ENCODE measurements at places on chromosomes 4 and X.

DNA sequence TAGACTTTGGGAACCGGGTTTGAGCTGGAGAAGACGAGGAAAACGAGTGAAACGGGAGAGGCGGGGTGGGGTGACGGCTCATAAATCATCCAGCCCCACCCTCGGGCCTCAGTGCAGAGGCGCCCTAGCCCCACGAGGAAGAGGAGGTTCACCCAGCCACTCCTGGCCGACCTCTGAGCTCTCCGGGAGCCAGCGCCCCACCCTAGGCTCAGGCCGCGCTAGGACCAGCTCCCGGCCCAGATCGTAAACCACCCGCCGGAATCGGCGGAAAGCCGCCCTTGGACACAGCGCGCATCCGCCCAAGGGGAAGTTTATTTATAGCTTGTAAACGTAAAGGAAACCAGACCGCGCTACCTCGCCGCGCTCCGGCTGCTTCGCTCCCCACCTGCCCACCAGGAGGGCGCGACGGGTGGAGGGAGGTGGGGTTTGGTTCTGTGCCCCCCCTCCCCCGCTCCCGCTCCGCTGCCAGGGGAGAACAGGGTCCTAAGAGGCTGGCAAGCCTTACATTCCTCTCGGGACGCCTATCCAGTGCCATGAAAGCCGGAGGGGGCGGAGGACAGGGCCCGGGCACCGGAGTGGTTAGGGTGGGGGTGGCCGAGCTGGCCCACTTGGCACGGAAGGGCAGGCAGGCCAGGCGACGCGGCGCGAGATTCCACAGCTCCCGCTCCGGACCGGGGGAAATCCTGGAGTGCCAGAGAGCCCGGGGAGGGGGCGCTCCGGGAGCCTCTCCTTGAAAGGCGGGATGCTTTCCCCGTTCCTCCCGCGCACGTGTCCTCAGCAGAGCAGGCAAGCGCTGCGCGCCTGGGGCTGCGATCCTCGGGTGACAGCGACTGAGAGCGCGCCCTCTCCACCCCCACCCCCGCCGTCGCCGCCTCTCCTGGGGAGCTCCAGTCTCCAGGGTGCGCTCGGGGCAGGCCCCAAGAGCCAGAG is 84.2 kb downstream of the BCOR start:
- DNase-seq = no peak

DNA sequence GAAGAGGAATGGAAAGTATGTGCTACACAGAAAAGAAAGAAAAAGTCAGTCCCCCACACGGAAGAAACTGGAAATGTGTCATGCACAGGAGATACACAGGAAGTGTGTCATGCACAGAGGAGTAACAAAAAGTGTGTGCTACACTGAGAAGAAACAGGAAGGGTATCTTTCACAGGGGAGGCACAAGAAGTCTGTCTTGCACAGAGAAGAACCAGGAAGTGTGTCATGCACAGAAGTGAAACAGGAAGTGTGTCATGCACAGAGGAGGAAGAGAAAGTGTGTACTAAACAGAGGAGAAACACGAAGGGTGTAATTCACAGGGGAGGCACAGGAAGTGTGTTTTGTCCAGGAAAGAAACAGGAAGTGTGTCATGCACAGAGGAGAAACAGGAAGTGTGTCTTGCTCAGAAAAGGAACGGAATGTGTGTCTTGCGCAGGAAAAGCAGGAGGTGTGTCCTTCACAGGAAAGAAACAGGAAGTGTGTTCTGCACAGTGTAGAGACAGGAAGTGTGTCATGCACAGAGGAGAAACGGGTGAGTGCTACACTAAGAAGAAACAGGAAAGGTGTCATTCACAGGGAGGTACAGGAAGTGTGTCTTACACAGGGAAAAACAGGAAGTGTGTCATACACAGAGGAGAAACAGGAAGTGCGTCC is 527.2 kb upstream of the PRKX start:
- no peak for DNase-seq

DNA sequence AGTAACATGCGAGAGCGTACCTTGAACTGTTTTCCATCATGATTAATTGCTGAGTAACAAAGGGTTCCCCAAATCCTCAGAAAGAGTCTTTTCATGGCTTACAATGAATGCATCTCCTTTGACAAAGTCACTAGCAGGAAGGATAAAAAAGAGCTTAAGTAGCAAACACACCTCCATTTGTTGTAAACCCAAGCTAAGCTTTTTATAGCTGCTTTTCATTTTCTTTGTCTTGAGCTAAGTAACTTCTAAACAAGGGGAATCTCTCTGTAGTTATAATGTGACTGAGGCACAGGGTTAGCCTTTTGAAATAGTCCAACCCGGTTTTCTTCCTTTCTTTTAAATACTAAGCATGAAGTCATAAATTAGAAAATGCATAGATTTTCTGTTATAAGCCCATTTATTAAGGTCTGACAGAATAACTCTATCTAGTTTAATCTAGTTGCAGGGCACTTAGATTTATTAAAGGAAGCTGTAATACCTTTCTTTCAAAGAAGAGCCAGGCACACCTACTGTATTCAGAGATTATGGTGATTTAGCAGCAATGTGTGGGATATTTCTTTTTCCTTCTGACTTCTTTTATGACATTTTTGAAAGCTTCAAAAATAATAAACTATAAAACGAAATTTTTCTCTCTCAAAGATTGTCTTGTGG is 226.9 kb upstream of the SMIM31 start:
- no peak for DNase-seq

- no peak for DNase-seq
These were observed 4.3 kb upstream of the FAM9B start for GRCh38 chrX:9038244-9038643.

- DNase-seq = no peak
These were observed 72.5 kb downstream of the GNL3L start for GRCh38 chrX:54602563-54602962.

- DNase-seq = no peak
These were observed 15.5 kb upstream of the CYLC1 start for GRCh38 chrX:83845397-83845796.

DNA sequence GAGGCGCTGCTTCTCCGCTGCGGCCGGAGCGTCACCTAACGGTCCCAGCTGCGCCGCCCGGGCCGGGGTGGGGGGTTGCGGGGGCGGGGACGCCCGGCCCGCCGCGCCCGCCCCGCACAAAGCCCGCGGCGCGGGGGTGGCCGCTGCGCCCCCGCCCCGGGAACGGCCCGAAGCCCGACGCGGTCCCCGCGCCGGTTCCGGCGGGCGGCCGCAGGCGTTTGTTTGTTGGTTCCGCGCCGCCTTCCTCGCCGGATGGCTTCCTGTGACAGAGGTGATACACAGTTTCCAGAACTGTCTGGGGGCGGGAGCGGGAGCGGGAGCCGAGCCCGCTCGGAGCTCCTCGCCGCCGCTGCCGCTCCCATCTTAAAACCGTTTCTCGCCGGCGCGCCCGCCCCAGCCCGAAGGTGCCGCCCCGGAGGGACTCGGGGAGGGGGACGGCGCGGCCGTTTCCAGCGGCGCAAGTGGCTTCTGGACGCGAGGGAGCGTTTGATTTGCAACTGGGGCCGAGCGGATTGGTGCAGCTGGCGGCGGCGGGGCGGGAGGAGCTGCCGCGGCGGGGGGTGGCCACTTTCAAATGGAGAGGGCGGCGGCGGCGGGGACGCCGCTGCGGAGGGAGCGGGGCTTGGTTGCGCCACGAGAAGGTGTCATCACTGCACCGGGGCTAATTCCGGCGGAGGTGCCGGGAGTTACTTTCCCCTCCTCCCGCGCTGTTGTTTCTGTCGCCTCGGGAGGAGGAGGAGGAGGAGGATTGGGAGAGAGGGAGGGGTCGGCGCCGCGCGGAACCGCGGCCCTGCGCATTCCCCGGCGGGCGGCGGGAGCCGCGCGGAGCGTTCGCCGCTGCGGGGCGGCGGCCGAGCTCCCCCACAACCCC is 2.3 kb downstream of the JADE1 start:
- DNase-seq = peak; percentile 93

- DNase-seq = no peak
These were observed 38.5 kb upstream of the STPG2 start for GRCh38 chr4:98181809-98182208.

DNA sequence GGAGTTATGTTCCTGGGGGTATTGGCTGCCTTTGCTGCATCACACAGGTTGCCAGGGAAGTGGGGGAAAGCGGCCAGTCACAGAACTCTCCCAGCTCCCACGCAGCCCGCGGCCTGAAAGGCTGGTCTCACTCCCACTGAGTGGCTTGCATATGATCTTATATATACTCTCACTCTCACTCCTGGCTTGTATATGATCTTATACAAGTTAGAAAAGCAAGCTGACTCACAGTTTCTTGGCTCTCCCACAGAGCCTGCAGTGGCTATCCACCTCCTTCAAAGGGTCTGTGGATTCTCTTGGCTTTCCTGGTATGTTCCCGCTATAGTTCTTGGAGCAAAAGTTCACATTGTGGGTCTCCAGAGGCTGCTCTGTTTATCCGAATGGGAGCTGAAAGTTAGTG is 833.5 kb upstream of the GALNTL6 start:
- no peak for DNase-seq

- no peak for DNase-seq
These were observed 132.7 kb downstream of the PJA1 start for GRCh38 chrX:69032601-69033000.

DNA sequence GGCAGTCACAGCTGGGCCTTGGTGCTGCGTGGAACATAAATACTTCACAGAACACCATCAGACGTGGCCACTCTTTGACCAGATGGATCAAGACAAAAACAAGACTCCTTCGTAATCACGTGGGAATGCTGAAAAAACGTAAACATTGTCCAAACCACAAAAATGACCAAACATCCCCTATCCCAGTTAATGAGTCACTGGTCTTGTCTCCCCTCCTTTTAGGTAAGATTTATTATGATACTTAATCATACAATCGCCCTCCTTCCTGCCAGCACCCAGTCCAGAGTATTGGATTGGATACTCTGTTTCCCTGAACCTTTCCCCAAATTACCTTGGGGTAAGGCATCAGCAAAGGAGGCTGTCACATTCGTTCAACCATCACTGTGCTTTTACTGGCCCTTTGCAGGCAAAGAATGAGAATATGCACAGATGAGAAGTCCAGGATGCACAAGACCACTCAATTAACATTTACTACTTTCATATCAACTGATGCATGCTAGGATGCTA is 601 bp upstream of the TCEANC start:
- no peak for DNase-seq

DNA sequence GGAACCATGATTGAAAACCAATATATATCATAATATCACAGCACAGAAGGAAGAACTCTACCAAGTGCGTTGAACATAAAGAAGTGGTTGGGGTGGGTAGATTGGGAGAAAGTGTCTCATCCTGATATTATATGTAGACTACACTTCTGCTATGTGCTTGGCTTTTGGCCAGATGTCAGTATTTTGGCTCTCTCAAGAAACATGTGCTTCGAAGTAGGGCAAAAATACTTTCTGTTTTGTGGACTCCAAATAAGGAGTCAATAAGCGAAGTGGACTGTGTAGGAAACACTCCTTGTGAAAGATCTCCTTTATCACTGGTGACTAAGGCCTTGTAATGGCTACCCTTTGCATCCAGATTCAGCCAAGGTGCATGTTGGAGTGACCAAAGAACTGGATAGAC is 7.8 kb upstream of the HPSE start:
- DNase-seq = no peak

DNA sequence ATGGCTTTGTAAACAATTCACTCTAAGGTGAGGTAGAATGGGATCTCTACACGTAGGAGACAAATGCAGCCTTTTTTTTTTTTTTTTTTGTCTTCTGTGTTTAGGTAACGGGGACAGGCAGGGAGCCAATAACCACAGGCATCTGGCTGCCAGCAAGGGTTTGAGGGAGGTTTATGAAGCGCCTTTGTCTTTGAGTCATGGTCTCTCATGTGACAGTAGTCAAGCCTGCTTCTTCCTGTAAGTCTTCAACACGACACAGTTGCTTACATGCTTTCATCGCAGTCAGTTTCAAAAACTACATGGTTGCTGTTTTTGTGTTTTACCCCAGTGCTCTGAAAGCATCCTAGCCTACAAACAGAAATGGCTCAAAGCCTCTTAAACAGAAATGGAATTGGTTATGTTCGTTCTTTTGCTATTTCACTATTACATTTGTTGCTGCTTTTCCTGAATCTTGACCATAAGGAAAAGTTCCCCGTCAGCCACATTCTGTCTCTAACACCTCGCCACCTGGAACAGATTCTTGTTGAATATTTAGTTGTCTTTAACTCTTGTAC is 127.8 kb upstream of the METTL14 start:
- no peak for DNase-seq

- DNase-seq = no peak
These were observed 97.8 kb downstream of the AFAP1 start for GRCh38 chr4:7841894-7842293.

GRCh38 chrX:136910565-136911035 is 30.1 kb upstream of the RBMX start:
- no peak for DNase-seq

GRCh38 chrX:130015181-130015580 is 32.7 kb downstream of the BCORL1 start:
- no peak for DNase-seq

DNA sequence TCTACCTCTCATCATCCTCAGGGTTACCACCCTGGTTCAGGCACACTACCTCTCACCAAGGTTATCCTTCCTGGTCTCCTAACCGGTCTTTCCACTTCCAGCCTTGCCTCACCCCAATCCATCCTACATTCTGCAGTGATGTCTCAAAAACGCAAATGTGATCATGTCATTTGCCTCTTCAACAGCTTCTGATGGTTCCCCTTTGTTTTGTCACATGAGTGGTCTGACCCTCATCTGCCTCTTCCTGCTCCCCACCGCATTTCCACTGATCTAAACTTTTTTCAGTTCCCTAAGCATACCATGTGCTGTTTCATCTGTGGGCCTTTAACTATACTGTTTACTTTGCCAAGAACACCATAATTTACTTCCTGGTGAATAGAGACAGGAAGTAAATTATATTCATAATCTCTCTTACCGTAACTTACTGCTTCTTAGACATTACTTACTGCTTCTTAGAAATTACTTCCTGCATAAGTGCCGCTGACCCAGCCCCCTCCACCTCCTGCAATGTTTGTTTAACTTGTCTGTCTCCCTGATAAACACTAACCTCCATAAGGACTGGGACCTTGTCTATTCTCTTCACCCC is 27.1 kb upstream of the NSUN7 start:
- DNase-seq = peak; percentile 67

GRCh38 chr4:53520116-53520515 is 71.2 kb downstream of the LNX1 start:
- DNase-seq = no peak

- no peak for DNase-seq
These were observed 23.5 kb downstream of the IL1RAPL1 start for GRCh38 chrX:28610746-28611145.

DNA sequence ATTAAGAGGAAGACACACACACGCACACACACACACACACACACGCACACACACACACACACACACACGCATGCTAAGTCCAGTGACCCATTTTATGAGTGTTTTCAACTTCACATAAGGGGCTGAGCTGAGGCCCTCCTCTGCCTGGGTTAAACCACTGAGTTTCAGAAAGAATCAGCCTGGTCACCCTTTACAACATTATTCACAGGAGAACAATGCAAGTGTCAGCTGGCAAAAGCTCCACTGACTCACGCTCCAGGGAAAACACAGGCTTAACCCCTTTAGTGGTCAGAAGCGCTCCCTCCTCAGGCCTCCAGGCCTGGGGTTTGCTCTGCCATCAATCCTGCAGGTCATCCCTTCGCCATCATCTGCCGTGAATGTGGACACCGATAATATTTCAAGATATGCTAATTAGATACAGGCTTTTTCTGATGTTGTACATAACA is 46.9 kb downstream of the ACOX3 start:
- DNase-seq = no peak

GRCh38 chrX:134803551-134804183 is 145.4 kb upstream of the PLAC1 start:
- no peak for DNase-seq

All from natural killer cell treated with Interleukin-12 subunit alpha and Interleukin-12 subunit beta and Interleukin-15 and Interleukin-18, amount 100 ng/mL, for 72 hours (primary cell).